Fibroblast of the conjunctiva (primary cell): ENCODE measurements at places on chromosomes 11 and 22.
A peak's percentile ranks its signal among the peaks of the same experiment; 100 is the strongest.

DNA sequence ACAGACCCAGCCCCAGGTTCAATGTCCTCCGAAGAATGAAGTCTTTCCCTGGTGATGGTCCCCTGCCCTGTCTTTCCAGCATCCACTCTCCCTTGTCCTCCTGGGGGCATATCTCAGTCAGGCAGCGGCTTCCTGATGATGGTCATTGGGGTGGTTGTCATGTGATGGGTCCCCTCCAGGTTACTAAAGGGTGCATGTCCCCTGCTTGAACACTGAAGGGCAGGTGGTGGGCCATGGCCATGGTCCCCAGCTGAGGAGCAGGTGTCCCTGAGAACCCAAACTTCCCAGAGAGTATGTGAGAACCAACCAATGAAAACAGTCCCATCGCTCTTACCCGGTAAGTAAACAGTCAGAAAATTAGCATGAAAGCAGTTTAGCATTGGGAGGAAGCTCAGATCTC lies 14.1 kb downstream of the APOL1 start:
- no peak for DNase-seq

- DNase-seq: peak; percentile 13
Measured at GRCh38 chr11:66720223-66720898, 8.7 kb downstream of the SPTBN2 start.

GRCh38 chr22:32649515-32650200 lies 151.8 kb upstream of the TIMP3 start:
- no peak for DNase-seq

DNA sequence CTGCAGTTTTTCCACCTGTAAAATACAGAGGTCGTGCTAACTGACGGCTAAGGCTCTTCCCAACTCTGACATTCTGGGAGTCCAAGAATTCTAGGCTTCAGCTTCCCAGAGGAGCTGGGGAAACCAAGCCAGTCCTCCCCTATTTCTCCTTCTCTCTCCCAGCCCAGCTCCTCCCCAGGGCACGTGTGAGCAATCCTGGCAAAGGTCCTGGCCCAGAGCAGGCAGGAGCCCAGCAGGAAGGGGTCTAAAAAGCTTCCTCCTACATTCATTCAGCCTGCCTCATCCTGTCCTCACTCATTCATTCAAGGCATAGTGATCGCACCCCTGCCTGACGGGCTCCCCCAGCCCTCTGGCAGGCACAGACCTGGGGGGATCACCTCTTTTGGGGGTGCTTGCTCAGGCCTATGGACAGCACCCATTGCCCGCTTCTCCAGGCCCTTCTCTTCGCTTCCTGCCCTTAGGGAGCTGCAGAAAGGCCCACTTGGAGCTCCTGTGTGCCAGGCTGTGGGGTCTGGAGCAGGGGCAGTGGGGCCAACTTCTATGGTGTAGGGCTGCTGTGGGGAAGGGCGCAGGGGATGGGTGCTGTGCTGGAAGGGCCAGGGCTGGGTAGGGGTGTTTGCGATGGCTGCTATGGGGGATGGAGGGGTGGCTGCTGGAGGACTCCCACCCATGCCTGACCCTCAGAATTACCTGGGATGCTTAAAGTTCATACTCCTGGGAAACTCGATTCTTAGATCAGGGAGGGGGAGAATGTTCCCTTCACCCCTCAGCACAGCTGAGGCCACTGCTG lies 9.8 kb downstream of the KCNC1 start:
- no peak for DNase-seq
